D341Med (cell line): ENCODE measurements at places on chromosomes 5 and 9.

DNA sequence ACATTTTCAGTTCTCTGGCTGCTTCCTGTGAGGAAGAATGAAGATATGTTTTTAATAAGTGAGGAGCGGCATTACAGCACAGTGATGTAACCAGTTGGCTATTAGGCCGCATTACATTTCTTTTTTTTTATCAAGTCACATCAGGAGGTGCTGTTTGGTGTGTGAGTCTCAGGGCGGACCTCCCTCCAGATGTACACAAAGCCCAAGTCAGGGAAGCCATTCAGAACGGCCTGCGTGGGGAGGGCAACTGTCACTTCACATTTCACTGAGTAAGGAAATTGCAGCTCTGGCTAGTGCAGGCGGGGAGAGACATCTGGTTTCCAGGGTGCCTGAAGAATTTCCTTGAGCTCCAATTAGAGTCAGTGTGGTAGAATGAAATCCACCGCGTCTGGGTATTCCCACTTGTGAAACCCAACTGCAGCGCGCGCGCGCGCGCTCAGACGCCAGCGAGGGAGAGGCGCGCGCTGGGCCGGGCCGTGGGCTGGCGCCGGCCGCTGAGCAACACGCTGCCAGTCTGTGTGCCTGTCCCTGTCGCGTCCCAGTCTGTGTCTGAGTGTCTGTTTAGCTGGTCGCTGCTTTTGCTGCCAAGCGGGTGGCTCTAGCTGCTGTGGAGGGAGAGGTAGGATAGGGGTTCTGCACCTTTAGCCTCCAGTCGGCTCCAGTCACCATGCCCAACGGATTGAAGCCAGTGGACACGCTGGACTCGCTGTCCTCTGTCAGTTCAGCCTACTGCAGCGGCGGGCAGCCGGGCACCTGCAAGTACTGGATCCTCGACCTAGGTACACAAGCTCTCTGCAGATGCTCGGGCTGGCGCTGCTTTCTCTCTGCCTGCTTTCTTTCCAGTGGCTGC, 140.8 kb upstream of the OTULINL start:
- DNase-seq = no peak

DNA sequence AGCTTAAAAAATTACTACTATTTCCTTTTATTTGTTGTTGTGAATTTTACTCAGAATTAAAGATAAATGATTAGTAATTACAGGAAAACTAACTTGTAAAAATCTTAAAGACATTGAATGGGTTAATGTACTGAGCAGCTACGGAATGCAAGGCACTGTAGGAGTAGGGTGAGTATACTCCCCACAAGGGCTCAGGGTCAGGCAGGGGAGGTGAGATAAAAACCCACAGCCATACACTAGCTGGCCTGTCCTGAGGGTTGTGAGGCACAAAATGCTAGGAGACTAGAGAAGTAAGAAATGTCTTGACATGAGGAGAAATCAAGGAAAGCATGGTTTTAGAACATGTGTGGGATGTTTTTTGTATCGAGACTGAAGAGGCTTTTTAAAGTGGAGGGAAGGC, 13.4 kb downstream of the ZBED3 start:
- no peak for DNase-seq

DNA sequence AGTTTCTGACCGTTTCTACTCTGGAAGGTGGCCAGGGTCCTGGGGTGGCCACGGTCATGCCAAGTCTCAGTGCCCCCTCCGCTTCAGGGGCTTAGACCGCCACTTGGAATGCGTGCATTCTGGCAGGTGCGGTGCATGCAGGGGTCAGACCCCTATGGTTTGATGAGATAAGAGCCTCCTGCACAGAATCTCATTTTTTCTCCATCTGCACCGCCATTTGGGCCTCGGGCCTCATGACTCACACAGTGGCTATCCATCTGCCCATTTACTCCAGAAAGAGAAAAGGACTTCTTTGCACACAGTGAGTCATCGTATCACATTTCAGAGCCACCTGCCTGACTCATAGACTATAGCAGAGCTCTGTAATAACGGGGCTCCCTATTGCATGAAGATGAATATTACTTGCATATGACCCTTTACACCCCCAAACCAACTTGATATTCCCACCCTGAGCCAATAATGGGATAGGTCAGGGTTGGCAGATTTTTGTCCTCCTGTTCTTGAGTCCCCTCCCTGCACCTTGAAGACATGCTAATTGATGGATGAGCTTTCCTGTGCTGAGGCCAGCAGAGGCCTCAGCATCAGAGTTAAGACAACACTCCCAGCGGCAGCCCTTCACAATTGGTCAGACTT, 157.4 kb downstream of the NR3C1 start:
- DNase-seq = no peak

- no peak for DNase-seq
Observed at GRCh38 chr9:86722706-86723075, 224.6 kb downstream of the GAS1 start.
